ENCODE measurements at places on chromosomes 1 and 21. TPM values are rescaled to one million over a fixed set of nuclear protein-coding genes. Genes with fewer than 3 reads are reported as not detected.

The RNASEL gene
- polyA plus RNA-seq = 0.76 TPM

The EPS8L3 gene
- polyA plus RNA-seq = not detected

The LDLRAP1 gene
- polyA plus RNA-seq = 0.22 TPM

The MFSD2A gene
- 7.8 TPM for polyA plus RNA-seq

The TDRD5 gene
- not detected for polyA plus RNA-seq

The KCNK2 gene
- polyA plus RNA-seq = 4.9 TPM

The NID1 gene
- 0.10 TPM for polyA plus RNA-seq

The LRRC39 gene
- 10.3 TPM for polyA plus RNA-seq

The PTGFRN gene
- polyA plus RNA-seq = 25.0 TPM

The ZNF670 gene
- 10.6 TPM for polyA plus RNA-seq

The NUP210L gene
- 0.09 TPM for polyA plus RNA-seq

The VSIG8 gene
- polyA plus RNA-seq = 0.37 TPM

The CSMD2 gene
- polyA plus RNA-seq = 9.6 TPM

The ZNF695 gene
- polyA plus RNA-seq = 8.0 TPM

The CFHR4 gene
- not detected for polyA plus RNA-seq
